ENCODE measurements at places on chromosomes 5 and 9.

DNA sequence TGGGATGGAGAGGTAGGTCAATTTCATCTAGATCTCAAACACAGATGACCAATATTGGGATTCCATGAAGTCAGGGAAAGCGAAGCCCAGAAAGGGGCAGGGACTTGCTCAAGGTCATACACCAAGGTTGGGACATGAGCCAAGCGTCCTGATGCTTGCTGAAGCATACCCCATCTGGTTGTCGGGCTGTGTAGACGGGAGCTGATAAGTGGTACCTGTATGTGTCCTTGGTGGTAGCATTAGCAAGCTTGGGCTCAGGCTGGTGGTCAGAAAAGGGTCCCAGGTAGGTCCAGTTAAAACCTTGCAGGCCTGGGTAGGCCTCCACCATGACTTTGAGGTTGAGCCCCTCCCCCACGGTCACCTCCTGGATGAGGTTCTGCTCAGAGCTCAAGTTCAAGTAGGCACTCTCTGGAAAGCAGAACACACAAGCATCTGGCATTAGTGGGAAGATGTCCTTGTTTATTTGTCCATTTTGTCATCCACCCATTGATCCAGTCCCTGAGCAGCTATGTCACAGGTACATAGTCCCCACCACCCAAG, 13.2 kb downstream of the CSF1R start:
- DNase-seq: no peak

- no peak for DNase-seq
These were observed 108.6 kb downstream of the BASP1 start for GRCh38 chr5:17325770-17326599.

GRCh38 chr5:140182075-140182711, 7.2 kb downstream of the CYSTM1 start:
- no peak for DNase-seq

DNA sequence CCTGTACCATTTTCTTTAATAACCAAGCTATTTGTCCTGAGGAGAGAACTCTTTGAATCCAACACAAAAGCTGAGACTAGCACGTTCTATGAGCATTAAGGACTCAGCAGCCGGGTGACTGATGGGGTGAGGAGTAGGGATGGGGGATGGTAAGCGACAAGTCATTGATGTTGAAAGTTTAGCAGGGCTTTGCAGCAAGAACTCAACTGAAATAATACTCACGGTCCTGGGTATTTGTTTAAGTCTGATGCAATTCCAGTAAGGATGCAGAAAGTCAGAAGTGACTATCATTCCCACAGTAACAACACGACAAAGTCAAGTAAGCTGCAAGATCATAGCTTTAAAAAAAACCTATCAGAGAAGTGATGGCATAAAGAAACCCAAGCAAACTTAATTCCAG, 131.1 kb downstream of the ACTL7B start:
- DNase-seq: no peak

GRCh38 chr5:160382346-160382745, 11.9 kb upstream of the C1QTNF2 start:
- no peak for DNase-seq

DNA sequence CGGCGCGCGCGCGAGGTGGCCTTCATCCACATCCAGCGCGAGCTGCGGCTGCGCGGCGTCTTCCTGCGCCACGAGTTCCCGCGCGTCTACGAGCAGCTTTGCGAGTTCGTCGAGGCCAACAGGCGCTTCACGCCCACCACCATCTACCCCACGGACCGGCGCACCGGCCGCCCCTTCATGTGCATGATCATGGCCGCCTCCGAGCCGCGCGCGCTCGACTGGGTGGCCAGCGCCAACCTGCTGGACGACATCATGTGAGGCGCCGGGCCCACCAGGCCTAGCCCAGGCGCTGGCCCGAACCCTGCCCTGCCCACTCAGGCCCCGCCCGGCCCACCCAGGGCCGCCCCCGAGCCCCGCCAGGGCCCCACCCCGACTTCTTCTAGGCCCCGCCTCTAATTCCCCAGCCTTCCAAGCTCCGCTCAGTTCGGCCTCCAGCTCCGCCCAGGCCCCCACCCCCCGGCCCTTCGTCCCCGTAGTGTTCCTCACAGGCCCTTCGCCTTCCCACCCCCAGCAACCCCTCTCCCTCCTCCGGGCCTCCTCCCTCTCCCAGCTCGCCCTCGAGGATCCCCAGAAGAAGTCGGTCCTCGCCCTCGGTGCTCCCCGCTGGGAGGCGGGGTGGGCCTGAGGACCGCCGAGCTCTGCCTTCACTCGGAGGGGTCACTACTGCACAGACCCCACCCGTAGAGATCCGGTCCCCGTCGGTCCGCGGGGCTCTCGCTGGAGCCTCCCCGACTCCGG, 2.0 kb upstream of the PHPT1 start:
- no peak for DNase-seq

GRCh38 chr5:1172670-1173404, 28.6 kb upstream of the SLC6A19 start:
- DNase-seq: no peak

DNA sequence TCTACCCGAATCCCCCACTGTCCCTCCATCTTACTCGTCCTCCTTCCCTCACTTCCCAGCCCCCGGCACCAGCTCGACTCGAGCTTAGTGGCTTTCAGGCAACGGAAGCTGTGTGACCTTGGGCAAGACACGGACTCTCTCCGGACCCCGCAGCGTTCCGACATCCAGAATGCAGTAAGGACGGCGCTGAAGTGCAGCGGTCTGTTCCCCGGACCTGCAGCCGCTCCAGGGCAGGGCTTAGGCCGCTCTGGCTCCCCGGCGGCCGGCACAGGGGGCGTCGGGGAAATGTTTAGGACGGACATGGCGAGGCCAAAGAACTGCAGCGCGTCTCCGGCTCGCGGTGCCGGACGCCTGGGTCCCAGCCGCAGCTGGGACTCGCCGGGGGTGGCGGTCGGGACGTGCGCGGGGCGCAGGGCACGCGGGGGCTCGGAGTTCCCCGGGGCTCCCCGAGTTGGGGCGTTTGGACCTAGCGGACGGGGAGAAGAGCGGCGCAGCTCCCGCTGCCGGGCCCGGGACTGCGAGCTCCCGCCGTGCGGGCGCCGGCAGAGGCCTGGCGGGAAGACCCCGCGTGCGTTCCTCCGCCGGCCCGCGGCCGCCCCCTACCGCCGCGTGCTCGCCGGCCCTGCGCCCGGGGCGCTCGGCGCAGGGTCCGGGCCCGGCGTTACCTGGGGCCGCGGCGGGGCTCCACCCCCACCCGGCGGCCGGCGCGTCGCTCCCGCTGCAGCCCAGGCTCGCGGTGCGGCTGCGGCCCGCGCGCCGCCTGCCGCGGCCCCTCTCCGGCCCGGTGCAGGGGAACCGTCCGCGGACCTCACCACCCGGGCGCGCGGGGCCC, 5.6 kb upstream of the RNF44 start:
- peak; percentile 21 for DNase-seq

GRCh38 chr5:179805070-179805528, 1.6 kb downstream of the MGAT4B start:
- DNase-seq: no peak
